ENCODE measurements at places on chromosomes 5 and 9. TPM values are rescaled to one million over a fixed set of nuclear protein-coding genes. Genes with fewer than 3 reads are reported as not detected.

BHMT2 gene
- 0.70 TPM for total RNA-seq

SLC24A2 gene
- not detected for total RNA-seq

DNA sequence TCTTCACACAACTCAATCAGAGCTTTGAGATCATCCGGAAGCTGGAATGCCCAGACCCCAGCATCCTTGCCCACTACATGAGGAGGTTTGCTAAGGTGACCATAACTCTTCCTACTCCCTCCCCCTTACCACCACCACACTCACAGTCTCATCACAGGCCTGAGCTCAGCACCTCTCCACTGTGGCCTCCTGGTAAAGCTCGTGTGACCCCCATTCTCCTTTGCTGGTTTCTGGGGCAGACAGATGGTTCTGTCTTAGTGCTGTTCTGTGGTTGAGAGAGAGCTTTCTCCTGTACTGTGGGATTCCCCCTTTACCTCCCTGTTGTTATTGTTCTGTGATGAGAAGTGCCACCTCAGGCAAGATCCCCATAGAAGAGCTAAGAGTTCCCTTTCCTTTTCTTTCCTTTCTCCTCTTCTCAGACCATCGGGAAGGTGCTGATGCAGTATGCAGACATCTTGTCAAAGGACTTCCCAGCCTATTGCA is 92.7 kb upstream of the RUSC2 start:
- DNase-seq, result no peak

CTXN3 gene
- total RNA-seq, result not detected

DNA sequence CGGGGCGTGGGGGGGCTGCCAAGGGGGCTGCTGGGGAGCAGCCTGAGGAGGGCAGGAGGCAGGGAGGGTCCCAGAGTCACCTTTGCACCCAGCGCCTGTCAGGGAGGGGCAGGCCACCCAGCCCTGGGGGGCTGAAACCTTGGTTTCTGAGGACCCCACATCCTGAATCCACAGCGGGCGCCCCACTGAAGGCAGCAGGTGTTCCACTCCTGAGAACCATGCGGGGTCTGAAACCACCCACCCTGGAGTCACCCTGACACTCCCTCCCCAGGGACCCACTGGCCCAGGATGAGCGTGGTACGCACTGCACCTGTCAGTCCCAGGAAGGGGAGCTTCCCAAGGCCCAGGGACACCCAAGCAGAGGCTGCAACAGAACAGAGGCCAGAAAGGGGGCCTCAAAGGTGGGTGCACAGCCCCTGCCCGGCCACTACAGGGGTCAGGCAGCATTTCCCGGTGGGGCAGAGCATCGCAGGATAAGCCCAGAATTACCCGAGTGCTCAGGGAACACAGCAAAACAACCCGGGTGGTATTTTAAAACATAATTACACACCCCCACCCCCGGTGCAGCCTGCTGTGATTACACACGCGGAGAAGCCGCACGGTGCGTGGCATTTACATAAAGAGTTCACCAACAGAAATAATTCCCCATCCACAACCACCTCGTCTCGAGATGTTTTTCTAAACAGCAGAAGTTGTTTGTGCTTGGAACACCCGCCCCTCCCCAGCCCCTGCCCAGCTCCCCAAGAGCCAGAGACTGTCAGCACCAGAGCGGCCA is 57.3 kb upstream of the UBAC1 start:
- no peak for DNase-seq

DNA sequence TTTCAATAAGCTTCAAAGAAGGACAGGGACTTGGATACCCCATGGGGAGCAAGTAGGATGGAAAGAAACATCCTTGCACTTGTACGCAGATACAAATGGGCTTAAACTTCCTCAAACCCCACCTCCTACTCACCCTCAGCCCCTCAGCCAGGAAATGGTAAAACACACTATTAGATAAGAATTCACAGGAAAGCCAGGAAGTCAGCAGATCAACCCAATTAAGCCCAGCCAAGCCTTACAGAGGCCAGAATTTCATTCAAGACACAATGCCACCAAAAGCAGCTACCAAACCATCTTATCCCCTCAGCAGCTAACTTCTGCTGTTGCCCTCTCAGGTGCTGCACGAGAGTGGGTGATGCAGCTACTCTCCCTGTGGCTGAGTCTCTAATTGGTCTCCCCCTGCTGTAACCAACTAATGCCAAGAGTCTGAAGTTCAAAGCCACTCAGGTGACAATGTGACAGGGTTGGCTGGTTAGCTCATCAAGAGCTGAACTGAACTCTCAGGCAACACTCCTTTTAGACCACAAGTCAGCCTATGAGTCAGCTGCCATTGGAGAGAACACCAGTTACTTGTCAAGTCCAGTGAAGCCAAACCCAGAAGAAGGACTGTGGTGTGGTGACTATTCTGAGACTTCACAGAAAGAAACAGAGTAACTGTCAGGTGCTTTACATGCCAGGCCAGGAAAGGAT is 201.9 kb downstream of the ZNF608 start:
- DNase-seq, result no peak

GRCh38 chr5:115600766-115601165 is 1.5 kb downstream of the TICAM2 start:
- DNase-seq, result no peak

Data from mucosa of descending colon (tissue), 3 donors.